Omental fat pad (tissue), 4 donors: ENCODE measurements at places on chromosomes 11 and 22. TPM values are rescaled to one million over a fixed set of nuclear protein-coding genes. Genes with fewer than 3 reads are reported as not detected.

The RPL27A gene
- total RNA-seq: 635 TPM

The SAA4 gene
- total RNA-seq: 0.74 TPM

The MUS81 gene
- total RNA-seq: 60.8 TPM

The KRTAP5-2 gene
- total RNA-seq: not detected

The OR2AG2 gene
- total RNA-seq: not detected

The THY1 gene
- total RNA-seq: 18.1 TPM

The RTN4R gene
- total RNA-seq: 0.25 TPM

The MRPL40 gene
- 24.6 TPM for total RNA-seq

The CLCF1 gene
- 4.1 TPM for total RNA-seq
